Caco-2 (cell line): ENCODE measurements at places on chromosomes 1 and 21.

DNA sequence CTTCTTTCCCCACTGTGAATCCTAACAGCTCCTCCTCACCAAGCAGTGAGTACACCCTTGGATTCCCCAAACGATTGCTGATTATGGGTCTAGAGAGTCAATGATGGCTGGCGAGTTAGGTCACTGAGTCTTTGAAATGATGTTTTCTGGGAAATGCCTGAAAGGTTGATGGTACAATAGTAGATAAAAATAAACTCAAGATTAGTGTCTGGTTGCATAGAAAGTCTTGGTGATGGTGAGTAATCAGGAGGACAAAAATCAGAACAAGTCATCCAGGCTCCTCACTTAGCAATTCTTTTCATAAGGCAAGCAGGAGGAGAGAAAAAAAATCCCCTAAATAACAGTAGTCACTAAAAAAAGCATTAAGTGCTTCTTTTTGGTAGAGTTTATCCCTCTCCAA, 22.6 kb downstream of the HLX start:
- H3K36me3 ChIP-seq: no peaks in the 10 kb centered on the region
- no peak overlapping the region for H3K27ac ChIP-seq
- DNase-seq: no peak
- no peaks in the 10 kb centered on the region for H3K4me1 ChIP-seq
- no peaks in the 10 kb centered on the region; the same call in 1 of the 2 replicates for H3K27me3 ChIP-seq

- no peak for DNase-seq
- no peak overlapping the region for H3K4me3 ChIP-seq
- H3K4me1 ChIP-seq: no peaks in the 10 kb centered on the region
These were observed 45.5 kb upstream of the RAVER2 start for GRCh38 chr1:64699327-64699726.

DNA sequence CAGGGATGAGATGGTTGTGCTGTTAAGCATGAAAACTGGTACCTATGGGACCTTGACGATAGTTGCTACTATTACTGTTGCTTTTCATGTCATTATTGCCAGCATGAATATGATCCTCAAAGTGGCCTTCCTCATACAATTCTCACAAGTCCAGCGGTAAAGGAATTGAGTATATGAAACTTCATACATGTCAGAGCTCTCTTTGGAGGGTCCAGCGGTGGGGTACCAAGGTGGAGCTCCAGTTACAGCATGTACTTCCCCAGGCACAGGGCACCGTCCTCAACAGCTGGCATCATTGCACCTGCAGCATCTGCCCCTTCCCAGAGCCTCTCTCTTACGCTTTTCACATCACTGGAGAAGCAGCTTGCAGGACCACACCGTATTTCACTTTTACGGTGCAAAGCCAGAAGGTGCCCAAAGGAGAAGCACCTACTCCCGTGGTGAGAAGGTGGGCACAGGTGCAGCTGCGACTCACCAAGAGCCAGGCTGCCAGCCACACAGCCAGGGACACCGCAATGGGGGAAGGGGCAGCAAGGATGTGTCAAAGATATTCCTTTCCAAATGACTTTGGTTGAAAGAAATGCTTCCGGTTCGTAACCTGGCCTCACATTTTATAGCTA, 166.4 kb upstream of the IRF2BP2 start:
- no peak overlapping the region for H3K4me3 ChIP-seq
- DNase-seq: no peak

DNA sequence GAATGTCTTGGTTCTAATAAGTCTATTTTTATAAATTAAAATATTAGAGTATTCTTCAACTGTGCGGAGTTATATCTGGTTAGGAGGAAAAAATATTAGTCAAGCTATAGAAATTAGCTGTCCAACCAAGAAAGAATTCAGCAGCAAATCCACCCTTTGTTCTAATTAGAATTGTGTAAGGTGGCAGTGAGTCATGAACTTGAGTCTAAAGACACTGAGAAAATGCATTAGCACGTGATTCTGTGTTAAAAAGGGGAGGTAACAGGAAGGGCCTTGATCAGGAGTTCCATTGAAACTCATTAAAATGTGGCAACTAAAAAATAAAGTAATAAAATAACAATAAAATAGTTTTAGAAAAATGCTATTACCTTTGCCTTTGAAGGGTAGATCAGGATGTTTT, 398.2 kb upstream of the RGS18 start:
- H3K36me3 ChIP-seq: no peaks in the 10 kb centered on the region
- no peaks in the 10 kb centered on the region for H3K27me3 ChIP-seq
- no peak overlapping the region for H3K4me3 ChIP-seq
- no peak for DNase-seq

DNA sequence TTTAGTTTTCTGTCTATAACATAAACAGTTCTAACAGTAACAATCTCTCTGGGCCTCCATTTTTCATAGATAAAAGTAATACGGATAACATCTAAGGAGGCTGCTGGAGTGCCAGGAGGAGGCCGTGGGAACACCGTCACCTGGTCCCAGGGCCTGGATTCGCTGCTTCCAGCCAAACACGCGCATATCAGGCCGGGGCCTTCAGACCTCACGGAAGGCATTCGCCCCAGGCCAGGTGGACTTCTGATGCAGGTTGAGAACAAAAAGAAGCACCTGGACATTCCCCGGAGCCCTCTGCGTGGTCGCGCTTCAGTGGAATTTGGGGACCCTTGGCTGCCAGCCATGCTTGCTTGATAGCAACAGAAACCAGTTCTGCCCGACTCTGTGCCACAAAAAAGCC, 113.1 kb upstream of the GUCA2B start:
- H3K27ac ChIP-seq: no peak overlapping the region
- no peaks in the 10 kb centered on the region for H3K36me3 ChIP-seq
- H3K4me1 ChIP-seq: no peaks in the 10 kb centered on the region; the same call in 1 of the 2 replicates
- no peak for DNase-seq

DNA sequence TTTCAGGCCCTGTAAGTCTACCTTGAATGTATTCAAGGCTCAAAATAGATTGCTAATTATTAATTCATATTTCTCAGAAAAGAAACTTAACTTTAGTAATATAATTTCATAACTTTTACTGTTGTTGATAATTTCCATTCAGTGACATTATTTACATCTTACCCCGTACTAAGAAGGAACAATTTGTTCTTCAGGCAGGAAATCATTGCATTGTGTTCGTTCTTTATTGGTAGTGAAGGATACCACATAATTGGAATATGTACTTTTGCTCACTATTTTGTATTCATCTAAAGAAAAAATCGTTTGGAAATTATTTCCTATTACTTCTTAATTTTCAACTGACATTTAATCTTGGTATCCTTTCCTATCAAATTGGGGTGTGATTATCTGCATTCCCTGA, 39.4 kb downstream of the CTTNBP2NL start:
- no peak for DNase-seq
- no peaks in the 10 kb centered on the region for H3K4me1 ChIP-seq
- H3K27ac ChIP-seq: no peak overlapping the region
- H3K27me3 ChIP-seq: no peaks in the 10 kb centered on the region
- H3K4me3 ChIP-seq: no peak overlapping the region

GRCh38 chr21:31181082-31181750, 142.9 kb upstream of the KRTAP19-8 start:
- H3K4me1 ChIP-seq: no peaks in the 10 kb centered on the region
- no peak overlapping the region for H3K4me3 ChIP-seq
- no peak overlapping the region for H3K27ac ChIP-seq
- H3K27me3 ChIP-seq: no peaks in the 10 kb centered on the region
- H3K36me3 ChIP-seq: no peaks in the 10 kb centered on the region
- no peak for DNase-seq

- H3K4me1 ChIP-seq: no peaks in the 10 kb centered on the region
- H3K27ac ChIP-seq: no peak overlapping the region
- H3K27me3 ChIP-seq: no peaks in the 10 kb centered on the region; the same call in none of the 2 replicates
- no peak overlapping the region for H3K4me3 ChIP-seq
- DNase-seq: no peak
- no peaks in the 10 kb centered on the region for H3K36me3 ChIP-seq
These were observed 19.8 kb downstream of the AVPR1B start for GRCh38 chr1:206097381-206097780.

DNA sequence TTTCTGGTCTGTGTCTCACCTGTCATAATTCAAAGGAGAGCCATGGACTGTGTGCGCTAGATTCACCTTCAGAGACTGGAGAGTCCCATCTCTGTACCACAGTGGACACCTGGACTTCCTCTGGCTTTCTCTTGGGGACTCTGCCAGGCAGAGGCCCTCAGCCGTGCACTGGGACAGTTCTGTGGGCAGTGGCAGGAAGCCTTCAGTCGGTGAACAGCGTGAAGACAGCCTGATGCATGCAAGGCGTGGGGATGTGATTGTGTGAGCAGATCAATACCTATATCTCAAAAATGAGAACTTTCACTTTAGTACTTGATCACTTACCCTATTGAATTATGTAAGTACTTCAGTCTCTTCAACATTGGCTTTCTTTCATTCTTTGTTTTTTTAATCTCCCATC, 245.3 kb downstream of the DISC1 start:
- H3K27me3 ChIP-seq: no peaks in the 10 kb centered on the region
- H3K27ac ChIP-seq: no peak overlapping the region
- no peaks in the 10 kb centered on the region for H3K36me3 ChIP-seq
- no peaks in the 10 kb centered on the region for H3K4me1 ChIP-seq

GRCh38 chr21:23162198-23162946, 2164.2 kb downstream of the NCAM2 start:
- H3K27ac ChIP-seq: no peak overlapping the region
- H3K4me1 ChIP-seq: no peaks in the 10 kb centered on the region

GRCh38 chr1:204468766-204469302, 25.8 kb downstream of the PIK3C2B start:
- H3K27ac ChIP-seq: no peak overlapping the region
- H3K4me1 ChIP-seq: no peaks in the 10 kb centered on the region
- no peak overlapping the region for H3K4me3 ChIP-seq
- H3K27me3 ChIP-seq: no peaks in the 10 kb centered on the region

DNA sequence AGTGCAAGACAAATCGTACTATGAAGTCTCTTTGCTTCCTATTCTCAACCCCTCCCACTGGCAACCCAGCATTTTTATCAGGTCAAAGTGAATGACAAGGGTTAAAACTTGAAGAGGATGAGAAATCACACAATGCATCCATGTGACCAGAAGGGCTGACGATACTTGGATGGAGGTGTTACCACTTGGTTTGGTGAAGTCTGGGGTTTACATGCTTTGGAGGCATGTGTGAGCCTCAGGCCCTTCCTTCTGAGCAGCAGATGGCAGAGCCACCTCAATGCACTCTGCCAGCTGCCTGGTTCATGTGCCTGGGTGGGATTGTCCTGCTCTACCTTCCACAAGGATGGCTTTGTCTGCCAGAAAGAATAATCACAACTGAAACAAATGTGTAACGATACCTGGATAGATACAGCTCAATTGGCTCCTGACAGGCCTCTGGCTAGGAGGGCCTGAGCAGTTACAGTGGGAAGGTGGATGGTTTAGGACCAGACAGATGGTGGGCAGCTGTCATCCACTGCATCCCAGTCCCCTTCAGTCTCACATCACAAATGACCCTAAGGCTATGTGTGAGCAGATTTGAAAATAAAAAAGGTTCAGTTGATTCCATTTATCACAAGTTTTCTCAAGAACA, 51.5 kb upstream of the CNIH3 start:
- no peak overlapping the region for H3K27ac ChIP-seq
- H3K36me3 ChIP-seq: no peaks in the 10 kb centered on the region
- DNase-seq: no peak
- H3K4me1 ChIP-seq: no peaks in the 10 kb centered on the region
- no peaks in the 10 kb centered on the region for H3K27me3 ChIP-seq

GRCh38 chr1:18290740-18291412, 183.3 kb downstream of the IGSF21 start:
- DNase-seq: no peak
- no peaks in the 10 kb centered on the region for H3K36me3 ChIP-seq
- no peaks in the 10 kb centered on the region for H3K27me3 ChIP-seq
